ENCODE measurements at places on chromosomes 1 and 21.

DNA sequence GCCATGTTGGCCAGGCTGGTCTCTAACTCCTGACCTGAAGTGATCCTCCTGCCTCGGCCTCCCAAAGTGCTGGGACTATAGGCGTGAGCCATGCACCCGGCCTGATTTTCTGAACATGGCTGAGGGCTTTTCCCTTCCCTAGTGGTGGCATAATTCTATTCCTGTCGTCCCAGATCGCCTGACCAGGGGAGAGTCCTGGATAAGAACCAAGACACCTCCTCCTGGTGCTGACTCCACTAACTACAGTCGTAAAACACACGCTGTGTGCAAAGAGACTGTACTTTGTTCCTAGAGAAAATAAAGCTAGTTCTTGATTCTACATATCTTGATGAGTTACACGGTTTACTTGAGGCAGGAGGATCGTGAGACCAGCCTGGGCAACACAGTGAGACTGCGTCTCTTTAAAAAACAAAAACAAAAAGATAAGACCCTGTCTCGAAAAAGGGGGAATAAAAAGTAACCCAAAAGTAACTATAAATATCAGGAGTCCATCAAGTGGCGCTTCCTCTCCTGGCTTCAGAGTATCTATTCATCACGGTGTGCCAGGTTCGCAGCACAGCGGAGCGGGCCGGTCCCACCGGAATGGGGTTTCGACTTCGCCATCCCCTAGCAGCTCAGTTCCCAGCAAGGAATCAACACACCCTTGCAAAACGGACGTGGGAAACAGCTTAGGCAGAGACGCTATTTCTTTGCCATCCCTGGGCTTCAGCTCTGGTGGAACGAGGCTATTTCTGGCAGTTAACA lies 973 bp downstream of the SDF4 start:
- peak; percentile 75 for DNase-seq

GRCh38 chr1:182625719-182626504 lies 21.7 kb upstream of the RGS16 start:
- DNase-seq = no peak

DNA sequence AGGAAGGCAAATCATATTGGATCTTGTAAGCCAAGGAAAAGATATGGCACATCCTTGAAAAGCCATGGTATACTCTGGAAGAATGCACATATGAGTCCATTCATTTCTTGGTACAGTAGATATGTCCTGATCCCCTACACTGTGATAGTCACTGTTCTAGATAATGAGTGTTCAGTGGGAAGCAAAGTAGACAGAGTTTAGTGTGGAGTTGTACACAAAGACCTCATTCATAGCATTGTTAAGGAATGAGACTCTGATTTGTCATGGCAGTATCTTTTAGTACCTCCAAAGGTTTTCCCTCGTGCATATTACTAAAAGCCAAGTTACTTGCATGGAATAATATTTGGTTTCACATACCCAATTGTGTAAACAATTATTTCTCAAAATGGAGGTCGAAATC lies 204.7 kb downstream of the NFIA start:
- peak; percentile 20 for DNase-seq

- no peak for DNase-seq
These were observed 103.3 kb upstream of the IFFO2 start for GRCh38 chr1:19059773-19060172.

DNA sequence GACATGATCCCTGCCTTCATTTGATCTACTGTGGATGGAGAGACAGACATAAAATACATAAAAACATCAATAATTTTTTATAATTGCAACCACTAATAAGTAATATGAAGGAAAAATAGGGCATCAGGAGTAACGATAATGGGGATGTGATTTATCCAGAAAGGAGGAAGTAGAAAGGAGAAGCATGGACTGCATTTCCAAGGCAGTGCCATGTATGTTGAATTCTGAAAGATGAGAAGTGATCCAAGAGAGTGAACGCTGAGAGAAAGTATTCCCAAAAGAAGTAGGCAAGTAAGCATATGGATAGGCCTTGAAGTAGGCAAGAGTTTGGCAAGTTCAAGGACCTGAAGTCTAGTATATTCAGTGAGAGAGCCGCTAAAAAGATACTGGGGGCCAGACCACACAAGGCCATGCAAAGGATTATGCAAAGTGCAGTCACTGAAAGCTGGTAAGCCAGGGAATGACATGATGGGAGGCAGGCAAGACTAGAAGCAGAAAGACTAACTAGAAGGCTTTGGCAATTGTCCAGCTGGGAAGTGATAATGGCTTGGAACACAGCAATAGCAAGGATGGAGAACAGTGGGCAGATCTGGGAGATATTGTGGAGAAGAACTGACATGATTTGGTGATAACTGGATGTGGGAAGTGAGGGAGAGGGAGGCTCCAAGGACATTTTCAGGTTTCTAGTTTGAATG lies 85.9 kb downstream of the TM2D1 start:
- no peak for DNase-seq

All from ELR (cell line).